Hematopoietic multipotent progenitor cell treated with erythropoietin and hydrocortisone succinate and interleukin-3 and kit ligand, for 6 days (in vitro differentiated cells): ENCODE measurements at places on chromosomes 7 and 10.

GRCh38 chr7:145845345-145845744 is 271.3 kb upstream of the CNTNAP2 start:
- DNase-seq: no peak

DNA sequence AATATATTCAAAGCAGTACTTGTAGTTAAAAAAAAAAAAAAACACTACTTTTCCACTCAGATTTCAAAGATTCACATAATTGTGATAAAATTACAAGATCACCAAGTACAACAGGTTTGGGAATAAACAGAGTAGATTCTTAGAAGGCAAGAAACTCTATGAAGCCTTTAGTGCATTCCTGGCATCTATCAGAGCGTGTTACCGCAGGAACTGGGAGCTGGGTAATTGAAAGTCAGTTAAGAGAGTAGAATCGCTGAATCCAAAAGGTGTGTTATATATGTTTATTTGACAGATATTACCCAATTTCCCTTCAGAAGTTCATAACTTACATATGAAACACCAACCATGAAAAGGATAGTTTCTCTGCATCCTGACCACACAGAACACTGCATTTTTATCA is 159.2 kb upstream of the PLXNA4 start:
- DNase-seq: no peak

GRCh38 chr7:98387544-98388226 is 13.2 kb downstream of the BAIAP2L1 start:
- no peak for DNase-seq

DNA sequence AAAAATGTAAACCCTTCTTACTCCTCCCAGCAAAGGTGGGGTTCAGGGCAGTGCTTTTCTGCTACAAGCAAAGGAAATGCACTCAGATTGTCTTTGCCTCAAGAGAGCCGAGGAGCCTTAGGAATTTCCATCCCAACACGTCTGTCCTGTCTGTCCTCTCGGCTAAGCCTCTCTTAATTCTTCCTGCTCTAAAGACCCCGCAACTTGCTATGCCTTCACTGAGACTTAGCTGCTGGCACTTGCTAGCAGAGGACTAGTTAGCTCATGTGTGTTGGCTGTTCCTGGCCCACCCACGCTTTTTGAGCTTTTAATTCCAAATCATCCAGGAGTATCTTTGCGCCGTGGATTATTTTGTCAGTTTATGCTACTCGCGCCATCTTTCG is 481 bp upstream of the NPM3 start:
- no peak for DNase-seq

GRCh38 chr10:98892523-98892922 is 343.1 kb downstream of the HPSE2 start:
- DNase-seq: no peak

GRCh38 chr7:129827467-129827990 is 125.2 kb downstream of the UBE2H start:
- no peak for DNase-seq

DNA sequence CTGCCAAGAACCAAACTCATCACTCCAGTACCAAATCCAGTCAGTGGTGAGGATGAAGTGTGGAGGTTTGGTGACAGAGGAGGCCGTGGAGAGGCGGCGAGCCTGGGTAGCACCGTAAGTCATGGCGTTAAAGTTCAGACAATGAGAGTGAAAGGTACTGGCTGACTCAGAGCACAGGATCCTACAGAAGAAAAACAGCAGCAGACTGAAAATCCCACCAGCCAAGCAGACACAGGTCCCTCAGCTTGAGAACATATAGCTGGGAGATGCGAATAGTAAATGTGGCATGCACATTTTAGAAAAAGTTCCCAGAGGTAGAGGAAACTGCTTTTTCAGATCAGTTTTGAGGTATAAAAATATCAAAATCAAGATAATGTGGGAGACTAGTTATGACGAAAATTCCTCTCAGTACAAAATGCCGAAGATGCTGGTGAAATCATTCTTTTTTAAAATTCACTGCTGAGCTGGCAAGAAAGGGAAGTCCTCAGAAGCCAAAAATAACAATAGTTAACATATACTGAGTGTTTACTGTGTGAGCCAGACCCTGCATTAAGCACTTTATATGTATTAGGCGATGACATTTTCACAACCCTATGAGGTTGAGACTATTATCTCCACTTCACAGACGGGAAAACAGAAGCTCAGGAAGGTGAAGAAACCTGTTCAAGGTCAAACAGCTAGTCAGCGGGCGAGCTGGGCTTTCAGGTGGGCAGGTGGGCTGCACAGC is 20.9 kb downstream of the PARP12 start:
- DNase-seq: no peak

- no peak for DNase-seq
These were observed 508.7 kb upstream of the SEMA3D start for GRCh38 chr7:85695533-85695932.

- peak; percentile 15 for DNase-seq
These were observed 16.8 kb upstream of the CRTAC1 start for GRCh38 chr10:98047009-98047741.

- DNase-seq: peak; percentile 57
These were observed 6.6 kb downstream of the DMBT1 start for GRCh38 chr10:122567056-122567660.

GRCh38 chr7:131328377-131329175 is 900 bp downstream of the MKLN1 start:
- DNase-seq: peak; percentile 53

GRCh38 chr7:5351507-5352265 is 68.9 kb downstream of the SLC29A4 start:
- no peak for DNase-seq

DNA sequence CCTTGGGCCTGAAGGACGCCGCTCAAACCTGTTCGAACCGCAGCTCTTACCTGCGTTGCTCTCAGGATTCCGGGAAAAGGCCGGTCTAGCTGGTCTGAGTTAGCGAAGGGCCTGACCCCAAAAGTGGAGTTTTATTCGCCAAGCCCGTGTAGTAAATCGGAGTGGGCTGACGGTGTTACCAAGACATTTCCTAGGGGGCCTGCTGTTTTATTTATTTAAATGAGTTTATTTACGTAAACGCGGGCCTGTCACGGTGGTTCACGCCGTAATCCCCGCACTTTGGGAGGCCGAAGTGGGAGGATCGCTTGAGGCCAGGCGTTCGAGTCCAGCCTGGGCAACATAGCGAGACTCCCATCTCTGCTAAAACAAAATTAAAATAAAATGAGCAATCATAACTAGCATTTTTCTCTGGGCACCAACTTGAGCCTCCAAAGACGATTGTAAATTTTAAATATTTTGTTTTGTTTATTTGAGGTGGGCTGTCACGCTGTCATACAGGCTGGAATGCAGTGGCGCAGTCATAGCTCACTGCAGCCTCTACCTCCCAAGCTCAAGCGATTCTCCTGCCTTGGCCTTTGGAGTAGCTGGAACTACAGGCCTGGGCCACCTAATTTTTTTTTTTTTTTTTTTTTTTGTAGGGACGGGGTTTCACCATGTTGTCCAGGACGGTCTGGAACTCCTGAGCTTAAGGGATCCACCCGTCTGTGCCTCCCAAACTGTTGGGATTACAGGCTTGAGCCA is 903 bp downstream of the ZNF655 start:
- DNase-seq: no peak

DNA sequence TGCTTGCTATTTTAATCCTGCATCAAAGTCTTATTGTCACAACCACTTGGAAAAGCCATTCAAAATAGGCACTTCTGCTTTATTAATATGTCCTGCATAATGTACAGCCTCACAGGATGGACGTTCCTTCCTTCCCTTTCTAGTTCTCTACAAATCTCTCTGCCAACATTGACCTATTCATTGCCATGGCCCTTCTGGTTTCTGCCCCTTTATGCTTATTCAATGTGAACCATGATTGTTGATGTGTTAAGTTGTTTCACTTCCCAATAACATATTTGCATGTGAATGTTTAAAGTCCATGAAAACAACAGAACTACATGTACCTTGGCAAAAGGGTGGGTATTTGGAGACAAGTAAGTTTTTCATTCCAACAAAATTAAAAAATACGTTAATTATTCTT is 45.7 kb downstream of the COL28A1 start:
- no peak for DNase-seq

DNA sequence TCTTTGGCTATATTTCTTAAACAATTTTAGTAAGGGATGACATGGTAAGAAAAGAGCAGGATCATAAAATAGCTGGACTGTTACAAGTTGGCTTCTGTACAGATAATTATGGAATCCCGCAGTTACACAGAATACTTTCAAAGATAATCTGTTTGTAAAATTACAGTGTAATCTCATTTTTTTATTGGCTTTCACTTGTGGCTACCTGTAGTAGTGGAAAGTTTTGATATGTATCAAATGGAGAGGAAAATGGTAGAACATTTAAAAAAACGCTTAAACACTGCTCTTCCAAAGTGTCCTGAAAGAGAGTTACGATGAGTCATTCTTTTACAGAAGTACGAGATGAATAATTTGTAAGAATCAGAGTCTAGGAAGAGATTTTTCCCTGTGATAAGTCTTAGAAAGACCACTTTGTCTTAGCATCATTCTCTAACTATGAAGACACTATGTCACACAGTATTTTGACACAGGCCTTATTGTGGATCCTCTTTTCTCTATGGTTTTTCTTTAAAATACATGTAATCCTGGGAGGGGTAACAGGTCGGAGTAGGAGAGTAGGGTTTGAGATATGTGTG is 215.0 kb upstream of the DKK1 start:
- no peak for DNase-seq

- no peak for DNase-seq
These were observed 75.5 kb upstream of the PCGF5 start for GRCh38 chr10:91144961-91145360.

DNA sequence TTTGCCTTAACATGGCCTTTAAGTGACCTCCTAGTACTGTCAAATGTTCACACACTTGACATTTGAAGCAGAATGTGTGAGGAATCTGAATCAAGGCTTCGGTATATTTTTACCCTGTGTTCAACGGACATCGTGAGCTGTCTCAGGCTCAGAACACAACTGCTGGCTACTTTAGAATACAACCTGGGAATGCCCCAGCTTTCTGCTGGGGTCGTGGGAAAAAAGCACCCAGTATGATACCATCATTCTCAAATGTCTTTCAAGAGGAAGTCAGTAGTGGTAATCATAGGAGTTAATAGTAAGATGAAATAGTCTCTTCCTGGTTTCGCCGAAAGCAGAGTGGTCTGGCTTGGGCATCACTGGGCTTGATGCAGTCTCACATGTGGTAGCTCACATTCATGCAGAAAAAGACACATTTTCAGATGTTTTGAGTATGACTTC is 67.2 kb downstream of the CREB5 start:
- DNase-seq: no peak

DNA sequence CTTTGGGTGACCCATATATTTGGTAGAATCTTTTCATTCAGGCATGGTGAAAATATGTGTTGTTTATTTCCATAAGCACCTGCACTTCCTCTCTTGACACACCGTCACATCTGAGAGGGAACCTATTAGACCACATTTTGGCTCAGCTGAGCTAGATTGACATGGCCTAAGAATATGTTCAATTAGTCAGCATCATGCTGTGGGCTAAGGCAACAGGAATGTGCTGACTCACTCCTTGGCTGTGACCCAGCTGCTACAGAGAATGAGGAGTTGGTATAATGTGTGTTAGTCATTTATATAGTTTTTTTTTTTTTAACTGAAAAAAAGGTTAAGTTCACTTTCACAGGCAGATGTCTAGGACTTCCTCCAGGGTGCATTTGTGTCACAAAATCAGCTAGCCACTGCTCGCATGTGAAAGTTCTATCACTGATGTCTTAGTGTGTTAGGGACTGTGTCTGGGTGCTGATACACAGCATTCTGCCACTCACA is 180.6 kb downstream of the SEMA3E start:
- peak; percentile 93 for DNase-seq

GRCh38 chr10:9160275-9160674 is 1105.8 kb downstream of the GATA3 start:
- no peak for DNase-seq

- DNase-seq: no peak
These were observed 124.9 kb downstream of the NPY start for GRCh38 chr7:24408798-24409430.

GRCh38 chr10:80406204-80406603 is 2.1 kb upstream of the PRXL2A start:
- no peak for DNase-seq

GRCh38 chr7:30771880-30772425 is 736 bp downstream of the MINDY4 start:
- DNase-seq: peak; percentile 55

GRCh38 chr10:110115784-110116520 is 91.5 kb upstream of the MXI1 start:
- DNase-seq: no peak

DNA sequence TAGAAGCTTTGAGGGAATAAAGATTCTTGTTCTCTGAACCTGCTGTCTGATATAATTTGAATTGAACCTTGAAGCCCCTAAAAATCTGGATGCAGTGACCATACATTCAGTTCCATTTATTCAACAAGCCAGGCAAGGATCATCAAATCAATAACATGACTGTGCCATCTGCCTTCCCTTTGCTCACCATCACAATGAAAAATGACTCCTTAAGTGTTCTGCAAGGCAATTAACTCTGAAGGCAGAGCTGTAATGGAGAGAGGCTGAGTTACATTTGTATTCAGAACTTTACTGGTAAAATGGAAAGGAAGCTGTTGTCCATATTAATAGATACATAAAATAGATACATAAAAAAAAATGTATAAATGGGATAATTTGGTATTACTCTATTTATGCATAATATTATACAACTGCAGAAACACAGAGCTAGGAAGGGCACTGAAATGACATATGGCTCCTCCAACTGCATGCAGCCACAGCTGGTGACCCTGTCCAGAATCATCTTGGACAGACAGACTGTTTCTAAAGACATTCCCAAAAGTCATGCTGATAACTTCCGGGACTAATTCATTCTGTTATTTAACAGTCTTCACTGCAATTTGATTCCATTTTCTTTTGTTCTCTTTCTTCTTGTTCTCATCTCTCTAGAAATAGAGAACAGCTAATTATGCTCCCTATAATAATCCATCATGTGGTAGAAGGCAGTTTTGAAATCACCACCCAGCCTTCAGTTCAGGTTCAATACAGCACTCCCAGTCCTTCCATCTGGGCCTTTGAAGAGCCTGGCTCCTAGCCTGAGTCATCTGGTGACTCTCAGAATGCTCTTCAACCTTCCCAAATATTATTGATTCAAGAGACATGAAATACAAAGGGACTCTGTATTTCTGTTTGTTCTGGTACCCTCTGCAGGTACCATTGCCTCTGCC is 412.6 kb downstream of the GFRA1 start:
- DNase-seq: no peak

DNA sequence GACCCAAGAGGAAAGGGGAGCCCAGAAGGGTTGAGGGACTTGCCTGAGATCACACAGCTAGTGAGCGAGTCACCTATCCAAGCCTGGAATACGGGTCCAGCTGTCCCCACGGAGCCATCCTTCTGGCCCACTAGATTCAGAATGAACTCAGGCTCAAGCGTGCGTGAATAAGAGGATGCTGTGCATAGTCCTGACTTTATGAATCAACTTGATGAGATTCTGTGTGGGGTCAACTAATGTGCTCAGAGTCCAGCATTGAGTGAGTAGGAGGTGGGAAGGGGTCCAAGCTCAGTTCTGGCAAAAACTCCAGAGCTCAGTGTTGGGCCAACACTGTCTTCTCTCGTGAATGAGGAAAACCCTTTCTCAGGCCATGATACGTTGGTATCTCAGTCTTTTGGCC is 41.4 kb downstream of the CAMK1D start:
- no peak for DNase-seq

GRCh38 chr7:12889391-12889790 is 202.0 kb downstream of the ARL4A start:
- DNase-seq: no peak

- DNase-seq: no peak
These were observed 330.1 kb upstream of the LRGUK start for GRCh38 chr7:133796782-133797745.
